ENCODE measurements at places on chromosomes 4 and X. TPM values are rescaled to one million over a fixed set of nuclear protein-coding genes. Genes with fewer than 3 reads are reported as not detected.

The DCX gene
- not detected for total RNA-seq

The CXCL10 gene
- not detected for total RNA-seq

The PABPC1L2A gene
- total RNA-seq = not detected

The DOCK11 gene
- total RNA-seq = 52.8 TPM

The TSPAN7 gene
- not detected for total RNA-seq

The C4orf50 gene
- 0.22 TPM for total RNA-seq

All from CD8-positive, alpha-beta T cell (primary cell).